Activated CD4-positive, alpha-beta memory T cell treated with anti-CD3 and anti-CD28 coated beads, Interleukin-2, amount 10 ng/mL, durations not matched to agents 7 days and 5 days (primary cell): ENCODE measurements at places on chromosomes 6 and 20. TPM values are rescaled to one million over a fixed set of nuclear protein-coding genes. Genes with fewer than 3 reads are reported as not detected.

GRCh38 chr6:149614337-149614736 is 34.2 kb downstream of the KATNA1 start:
- DNase-seq: no peak

Gene BANF2
- not detected for total RNA-seq

Gene IP6K3
- total RNA-seq: not detected

- DNase-seq: peak; percentile 61
Observed at GRCh38 chr6:31901415-31901952, 402 bp downstream of the ZBTB12 start.
